Stimulated activated CD4-positive, alpha-beta T cell treated with anti-CD3 and anti-CD28 coated beads, Interleukin-4, amount 100 ng/mL, for 48 hours (primary cell): ENCODE measurements at places on chromosomes 11 and 22.

GRCh38 chr11:19938866-19939265 lies 221.4 kb downstream of the DBX1 start:
- no peak for DNase-seq

DNA sequence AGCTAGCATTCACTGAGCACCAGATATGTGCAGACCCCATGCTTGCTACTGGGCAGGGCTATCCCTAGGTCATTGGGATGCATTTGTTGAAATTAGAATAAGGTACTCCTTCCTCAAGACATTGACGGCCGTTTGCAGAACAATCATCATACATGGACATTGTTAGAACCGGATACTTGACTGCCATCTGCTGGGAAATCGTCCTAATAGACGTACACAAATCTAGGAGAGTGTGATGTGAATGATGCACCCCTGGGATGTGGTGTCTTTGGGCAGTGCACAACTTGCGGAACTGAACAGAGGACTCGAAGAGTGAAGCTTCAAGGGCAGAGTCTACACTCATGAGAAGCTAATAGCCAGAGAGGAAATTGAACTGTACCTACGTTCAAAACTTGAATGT lies 35.9 kb downstream of the MYO18B start:
- no peak for DNase-seq

GRCh38 chr11:2536440-2536989 lies 91.7 kb downstream of the KCNQ1 start:
- no peak for DNase-seq

GRCh38 chr11:62909107-62909894 lies 11.9 kb downstream of the CHRM1 start:
- no peak for DNase-seq

- DNase-seq: no peak
Measured at GRCh38 chr11:100619484-100619883, 67.6 kb upstream of the ARHGAP42 start.

GRCh38 chr11:70528046-70528793 lies 129.9 kb downstream of the CTTN start:
- no peak for DNase-seq

GRCh38 chr11:29781268-29781667 lies 235.6 kb downstream of the KCNA4 start:
- DNase-seq: no peak

GRCh38 chr11:44798607-44798972 lies 71.8 kb downstream of the TSPAN18 start:
- no peak for DNase-seq

DNA sequence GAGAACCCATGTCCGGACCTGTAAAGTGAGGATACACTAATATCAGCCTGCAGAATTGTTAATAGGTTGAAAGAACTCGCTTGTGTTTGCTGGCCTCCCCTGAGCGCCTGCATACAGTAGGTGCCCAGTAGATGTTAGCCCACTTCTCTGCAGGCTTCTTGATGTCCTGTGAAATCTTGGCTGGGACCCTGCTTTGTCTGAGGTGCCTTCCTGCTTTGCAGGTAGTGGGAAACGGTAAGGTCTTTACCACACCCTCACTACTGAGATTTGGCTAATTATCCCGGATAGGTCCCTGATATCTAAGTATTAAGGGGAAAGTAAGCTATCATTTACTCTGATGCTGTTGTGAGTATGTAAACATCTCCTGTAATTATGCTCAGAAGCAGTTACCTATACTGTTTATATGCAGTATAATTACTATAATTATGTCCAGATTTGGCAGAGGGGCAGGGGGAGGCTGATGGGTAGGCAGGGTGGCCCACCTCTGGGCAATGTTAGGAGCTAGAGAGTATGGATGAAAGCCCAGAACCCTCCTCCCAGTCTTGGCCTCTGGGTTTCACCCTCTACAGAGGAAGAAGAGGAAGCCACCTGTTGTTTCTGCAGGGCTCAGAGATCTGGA lies 1.2 kb upstream of the ARRB1 start:
- no peak for DNase-seq

GRCh38 chr11:19664886-19665548 lies 47.6 kb upstream of the NAV2 start:
- no peak for DNase-seq

GRCh38 chr11:2766166-2766565 lies 66.4 kb upstream of the KCNQ1OT1 start:
- DNase-seq: no peak

DNA sequence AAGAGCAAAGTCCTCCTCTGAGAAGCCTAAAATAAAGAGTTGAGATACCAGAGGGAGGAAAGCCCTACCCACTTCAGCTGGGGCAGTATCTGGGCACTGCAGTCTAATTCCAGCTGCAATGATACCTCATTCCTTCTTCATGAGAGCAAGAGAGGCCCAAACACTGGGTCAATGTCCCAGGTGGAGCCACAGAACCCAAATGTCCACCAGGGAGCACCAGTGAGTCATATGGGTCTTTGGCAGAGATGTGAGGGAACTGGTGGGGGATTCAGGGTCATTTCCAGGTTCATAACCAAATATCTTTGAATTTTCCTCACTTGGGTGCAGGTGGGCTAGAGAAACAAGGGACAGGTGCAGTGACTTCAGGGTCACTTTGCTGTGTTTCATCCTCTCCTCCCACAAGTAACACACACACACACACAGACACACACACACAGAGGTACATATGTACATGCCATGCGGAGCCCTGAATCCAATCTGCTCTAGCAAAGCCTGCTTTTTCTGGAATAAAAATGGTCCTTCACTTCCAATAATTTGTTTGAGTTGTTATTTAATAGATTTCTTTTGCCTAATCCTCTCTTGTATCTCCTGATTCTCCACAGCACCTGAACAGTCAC lies 585.4 kb downstream of the SOX6 start:
- peak; percentile 7 for DNase-seq

DNA sequence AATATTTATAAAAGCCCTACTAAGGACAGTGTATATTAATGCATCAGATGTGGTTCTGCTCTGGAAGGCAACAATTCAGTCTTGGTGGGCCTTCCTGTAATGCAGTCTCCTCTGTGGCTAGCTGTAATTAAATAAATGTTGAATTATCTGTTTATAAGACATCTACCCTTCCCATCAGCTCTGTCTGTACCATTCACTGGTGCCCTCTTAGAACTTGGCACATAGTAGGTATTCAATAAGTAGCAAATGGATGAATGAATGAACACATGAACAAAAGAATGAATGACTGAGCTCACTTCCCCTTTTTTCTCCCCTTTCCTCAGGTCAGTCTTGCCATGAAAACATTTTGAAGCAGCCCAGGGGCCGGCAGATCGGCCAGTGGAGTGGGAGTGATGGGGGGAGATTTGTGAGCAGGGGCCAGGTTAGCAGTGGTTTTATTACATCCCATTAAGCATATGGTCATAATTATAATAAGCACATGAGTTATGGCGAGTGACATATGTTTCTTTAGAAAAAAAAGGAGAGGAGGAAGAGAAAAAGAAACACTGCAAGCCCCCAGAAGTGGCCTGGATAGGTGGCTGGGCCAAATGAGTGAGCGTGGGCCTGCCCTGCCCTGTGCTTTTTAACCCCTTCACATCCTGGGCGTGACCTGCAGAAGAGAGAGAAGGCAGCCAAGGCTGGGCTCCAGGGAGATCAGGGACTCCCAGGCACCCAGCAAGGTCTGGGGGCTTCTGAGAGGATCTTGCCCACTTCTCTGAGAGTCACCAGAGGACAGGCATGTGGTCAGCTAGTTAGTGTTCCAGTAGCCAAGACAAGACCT lies 48.6 kb upstream of the CD82 start:
- no peak for DNase-seq

DNA sequence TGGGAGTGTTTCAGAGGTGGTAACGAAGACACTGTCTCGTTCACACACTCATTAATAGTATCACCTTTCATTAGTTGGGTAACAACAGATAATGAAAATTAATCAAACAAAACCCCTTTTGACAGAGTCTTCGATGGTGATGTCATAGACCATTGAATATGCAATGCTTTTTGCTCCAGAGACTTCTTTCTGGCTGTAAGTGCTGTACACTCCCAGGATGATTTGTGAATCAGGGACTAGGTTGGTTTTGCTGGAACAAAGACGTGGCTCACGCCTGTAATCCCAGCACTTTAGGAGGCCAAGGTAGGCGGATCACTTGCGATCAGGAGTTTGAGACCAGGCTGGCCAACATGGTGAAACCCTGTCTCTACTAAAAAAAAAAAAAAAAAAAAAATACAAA lies 9.5 kb upstream of the RASSF10 start:
- no peak for DNase-seq

GRCh38 chr22:44024288-44024921 lies at the start of gene PARVB:
PARVB (plus strand) TSS chr22:44024302; CDS start chr22:44024340, 38 bp downstream.
- no peak for DNase-seq

DNA sequence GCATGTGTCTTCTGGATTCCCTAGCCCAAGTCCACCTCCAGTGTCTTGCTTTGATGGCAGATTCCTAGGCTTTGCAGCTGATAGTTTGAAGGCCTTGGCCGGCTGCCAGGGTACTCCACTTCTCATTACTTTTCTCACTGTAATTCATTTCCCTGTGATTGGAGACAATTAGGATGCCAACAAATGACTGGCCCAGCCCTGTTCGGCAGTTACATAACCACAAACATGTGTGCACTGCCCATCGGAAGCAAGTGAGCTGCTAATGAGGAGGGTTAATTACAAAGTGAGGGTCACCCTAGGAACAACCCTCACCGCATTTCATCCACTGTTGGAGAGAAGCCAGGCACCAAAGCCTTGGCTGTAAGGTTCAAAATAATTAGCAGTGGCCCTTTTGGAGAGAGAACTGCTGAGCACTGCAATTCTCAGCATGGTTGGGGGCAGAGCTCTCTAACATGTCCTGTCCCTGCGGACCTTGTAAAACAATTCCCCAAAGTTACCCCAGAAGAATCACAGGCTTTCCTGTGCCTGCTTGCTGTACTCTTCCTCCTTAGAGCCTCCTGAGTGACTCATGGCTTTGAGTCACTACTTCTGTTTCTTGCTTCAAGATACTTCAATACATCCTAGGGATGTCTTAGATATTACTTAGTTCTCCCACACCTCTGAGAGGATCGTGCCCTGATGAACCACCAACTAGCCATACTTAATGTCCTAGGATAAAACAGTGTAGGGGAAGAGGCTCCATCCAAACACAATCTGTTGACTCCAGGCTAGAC lies 109.7 kb upstream of the GALNT18 start:
- DNase-seq: no peak

DNA sequence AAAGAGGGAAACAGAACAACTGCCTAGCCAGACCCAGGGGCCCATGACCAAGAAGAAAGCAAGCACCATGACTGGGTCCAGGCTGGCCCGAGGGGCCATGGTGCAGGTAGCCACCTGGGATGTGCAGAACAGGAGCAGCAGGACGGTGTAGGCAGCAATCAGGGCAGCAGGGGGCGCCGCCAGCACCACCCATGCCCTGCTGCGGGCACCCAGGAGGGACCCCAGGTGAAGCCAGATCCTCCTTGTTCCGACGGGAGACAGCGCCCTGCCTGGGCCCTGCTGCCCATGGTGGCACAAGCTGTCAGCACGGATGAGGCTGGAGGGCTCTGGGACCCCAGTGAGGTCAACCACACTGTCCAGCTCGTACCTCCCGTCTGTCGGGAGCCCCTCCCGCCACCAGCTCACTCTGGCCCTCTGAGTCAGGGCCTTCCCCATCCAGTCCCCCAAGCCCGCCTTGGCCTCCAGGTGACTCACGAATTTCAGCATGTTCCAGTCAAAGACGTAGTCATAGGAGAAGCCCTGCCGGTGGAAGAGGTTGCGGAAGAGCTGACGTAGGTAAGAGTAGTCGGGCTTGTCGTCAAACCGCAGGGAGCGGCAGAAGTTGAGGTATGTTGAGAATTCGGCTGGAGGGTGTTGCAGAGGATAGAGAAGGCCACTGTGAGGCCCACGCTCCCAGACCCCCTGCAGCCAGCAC lies 18.8 kb downstream of the CSNK1E start:
- DNase-seq: peak; percentile 38

- DNase-seq: no peak
Measured at GRCh38 chr11:59957094-59957493, 6.7 kb upstream of the OOSP4A start.

GRCh38 chr11:109155291-109155690 lies 266.7 kb upstream of the C11orf87 start:
- no peak for DNase-seq
